ENCODE measurements at places on chromosomes 2 and 18.

- no peak for DNase-seq
Measured at GRCh38 chr18:14914771-14915170, 166.8 kb downstream of the ANKRD30B start.

DNA sequence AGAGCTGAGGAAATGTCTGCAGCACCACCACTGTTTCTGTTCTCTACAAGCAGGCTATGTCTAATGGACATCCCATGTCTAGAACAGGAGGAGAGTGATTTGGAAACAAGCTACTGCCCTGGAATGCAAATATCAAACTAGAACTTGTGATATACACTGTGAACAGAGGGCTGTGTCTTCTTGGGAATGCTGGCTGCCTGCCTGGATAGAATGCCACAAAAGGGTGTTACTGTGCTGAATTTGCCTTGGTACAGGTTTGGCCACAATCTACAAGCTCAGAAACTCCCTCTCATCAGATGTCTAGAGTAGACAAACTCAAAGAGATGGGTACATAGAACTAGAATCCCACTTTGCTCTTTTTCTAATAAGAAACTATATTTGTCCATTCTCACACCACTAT is 170.5 kb downstream of the NYAP2 start:
- no peak for DNase-seq

- DNase-seq: no peak
Measured at GRCh38 chr2:27485496-27485895, 4.0 kb downstream of the IFT172 start.

GRCh38 chr18:24016643-24017042 is 2.1 kb downstream of the TTC39C start:
- DNase-seq: no peak

GRCh38 chr18:58263055-58263957 is 219.3 kb downstream of the NEDD4L start:
- no peak for DNase-seq

DNA sequence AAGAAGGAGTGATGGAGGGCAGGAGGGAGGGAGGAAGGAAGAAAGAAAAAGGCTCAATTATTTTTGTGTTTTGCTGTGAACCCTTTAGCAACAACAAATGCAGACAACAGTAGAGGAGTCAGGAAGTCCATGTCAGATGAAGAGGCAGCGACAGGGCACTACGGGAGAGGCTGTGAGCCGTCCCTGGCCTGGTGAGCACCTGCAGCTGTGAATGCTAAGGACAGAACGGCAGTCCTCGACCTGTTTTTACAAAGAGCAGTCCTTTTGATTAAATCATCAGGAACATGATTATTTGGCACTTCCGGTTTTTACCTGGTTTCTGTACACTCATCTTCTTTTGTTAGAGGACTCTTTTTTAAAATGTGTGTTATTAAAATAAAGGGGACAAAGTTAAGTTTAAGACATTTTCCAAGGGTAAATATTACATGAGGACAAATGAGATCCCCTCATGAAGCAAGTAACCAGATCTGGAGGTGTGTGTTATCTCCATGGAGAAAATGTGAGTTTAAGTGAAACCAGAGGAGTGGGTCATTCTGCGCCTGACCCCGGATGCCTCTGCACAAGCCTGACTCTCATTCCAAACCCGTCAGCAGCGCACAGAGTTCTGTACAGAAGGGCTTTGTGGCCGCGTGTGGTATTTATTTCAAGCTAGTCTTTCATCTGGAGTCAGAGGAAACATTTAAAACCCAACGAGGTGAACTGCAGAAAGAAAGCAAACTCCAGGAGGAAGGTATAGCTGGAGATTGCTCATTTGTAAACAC is 492.5 kb downstream of the SOX11 start:
- peak; percentile 53 for DNase-seq

DNA sequence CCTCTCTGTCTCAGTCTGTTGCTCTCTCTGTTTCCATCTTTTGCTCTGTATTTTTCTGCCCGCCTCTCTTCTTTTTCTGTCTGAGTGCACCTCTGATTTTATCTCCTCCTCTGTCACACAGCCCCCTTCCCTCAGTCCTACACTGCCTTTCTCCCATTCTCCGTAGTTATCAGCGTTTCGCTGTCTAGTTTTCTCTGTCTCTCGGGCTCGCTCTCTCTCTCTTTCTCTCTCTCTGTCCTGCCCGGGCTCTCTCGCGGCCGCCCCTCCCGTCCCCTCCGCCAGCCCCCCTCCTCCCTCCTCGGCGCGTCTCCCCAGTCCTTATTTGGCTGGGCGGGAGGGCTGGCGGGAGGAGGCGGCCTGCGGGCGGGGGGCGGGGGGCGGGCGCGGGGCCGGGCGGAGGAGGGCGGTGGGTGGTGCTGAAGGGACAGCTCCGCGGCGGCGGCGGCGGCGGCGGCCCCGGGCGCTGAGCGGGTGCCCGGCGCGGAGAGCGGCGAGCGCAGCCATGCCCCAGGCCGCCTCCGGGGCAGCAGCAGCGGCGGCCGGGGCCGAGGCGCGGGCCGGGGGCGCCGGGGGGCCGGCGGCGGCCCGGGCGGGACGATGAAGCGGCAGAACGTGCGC is at the start of gene KCNK3:
TSS of gene KCNK3 (plus strand) at position 444 of the 618 bp plus-strand sequence. CDS start at position 598, 154 bp downstream.
- peak; percentile 89 for DNase-seq

DNA sequence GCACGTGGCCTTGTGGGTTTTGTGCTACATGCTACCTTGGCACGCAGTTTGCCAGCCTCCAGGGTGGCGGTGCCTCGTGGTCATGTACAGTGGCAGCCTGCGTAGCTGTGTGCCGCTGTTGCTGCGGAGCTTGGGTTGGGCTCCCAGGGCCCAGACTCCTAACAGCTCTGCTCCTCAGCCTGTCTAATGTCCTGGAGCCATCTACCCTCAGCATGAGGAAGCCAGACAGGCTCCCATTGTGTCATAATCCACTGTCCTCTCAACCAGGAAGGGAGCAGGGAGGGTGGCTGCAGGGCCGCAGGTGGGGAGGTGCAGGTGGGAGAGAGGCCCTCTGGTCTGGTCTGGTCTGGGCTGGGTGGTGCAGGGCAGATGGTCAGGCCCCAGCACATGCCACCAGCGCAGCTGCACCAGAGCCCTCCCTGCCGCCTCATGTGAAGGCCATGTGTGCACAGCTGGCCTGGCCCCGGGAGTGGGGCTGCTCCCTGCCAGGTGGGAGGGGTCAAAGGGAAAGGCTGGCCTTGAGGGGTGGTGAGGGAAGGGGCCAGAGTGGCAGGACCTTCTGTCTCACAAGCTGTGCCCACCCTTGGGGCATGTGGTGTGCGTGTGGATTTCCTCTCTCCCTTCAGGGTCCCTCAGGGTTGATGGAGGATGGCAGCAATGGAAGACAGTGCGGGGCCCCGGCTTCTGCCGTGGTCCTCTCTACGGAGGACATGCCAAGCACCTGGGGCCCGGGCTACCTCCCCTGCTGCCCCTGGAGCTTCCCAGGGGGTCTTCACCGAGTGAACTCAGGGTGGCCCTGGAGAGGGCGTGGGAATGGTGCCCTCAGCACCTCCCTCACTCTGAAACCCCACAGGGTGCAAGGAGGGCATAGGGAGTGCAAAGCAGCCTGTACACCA is 4.8 kb downstream of the ATOH8 start:
- no peak for DNase-seq

DNA sequence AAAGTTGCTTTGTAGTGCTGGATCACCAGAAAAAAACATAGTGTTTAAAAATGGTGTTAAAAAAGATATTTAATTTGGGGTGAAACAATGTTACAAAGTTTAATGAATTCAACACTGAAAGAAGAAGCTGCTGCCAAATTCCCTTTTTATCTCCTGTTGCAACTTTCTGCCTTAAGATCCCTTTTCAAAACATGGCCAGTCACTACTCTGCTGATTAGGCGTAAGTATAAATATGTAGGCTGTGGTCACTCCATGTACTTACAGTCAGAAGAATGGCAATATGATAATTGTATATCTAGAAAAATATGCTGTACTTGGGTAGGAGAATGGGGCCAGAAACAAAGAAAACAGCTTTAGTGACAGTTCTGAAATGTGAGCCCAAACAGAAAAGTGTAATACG is 123.5 kb upstream of the ZBTB14 start:
- DNase-seq: no peak

Measured in ecto neural progenitor cell (in vitro differentiated cells).